ENCODE measurements at places on chromosomes 1 and 21. TPM values are rescaled to one million over a fixed set of nuclear protein-coding genes. Genes with fewer than 3 reads are reported as not detected.

DNA sequence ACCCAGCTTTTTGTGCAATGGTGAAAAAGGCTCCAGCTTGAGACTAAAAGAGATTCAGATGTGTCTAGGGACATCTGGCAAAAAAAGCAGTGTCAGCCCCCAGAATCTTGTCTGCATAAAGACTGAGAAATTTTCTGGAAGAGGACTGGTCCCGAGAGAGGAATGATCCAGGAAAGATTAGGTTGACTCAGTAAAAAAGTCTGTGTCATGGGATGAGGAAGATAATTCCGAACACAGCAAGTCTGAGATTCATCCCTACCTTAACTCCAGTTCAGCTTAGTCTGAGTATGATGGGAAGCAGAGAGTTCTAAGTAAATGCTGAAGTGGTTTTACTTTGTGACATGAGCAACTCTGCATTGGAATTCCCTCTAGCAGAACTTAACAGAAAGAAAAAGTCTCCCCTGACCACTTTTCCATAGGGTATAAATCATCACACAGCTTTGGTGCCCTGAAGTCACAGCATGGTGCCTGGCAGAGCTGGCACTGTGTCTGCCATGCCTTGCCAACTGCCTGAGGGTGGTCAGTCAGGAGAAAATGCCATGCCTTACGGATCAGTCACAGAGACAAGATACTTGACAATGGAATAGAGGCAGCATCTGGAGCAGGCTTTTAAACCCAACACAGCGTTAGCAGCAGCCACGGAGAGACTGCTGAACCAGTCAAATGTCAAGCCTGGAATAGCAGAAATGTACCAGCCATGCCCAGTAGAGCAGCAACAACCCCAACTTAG, 153.4 kb downstream of the ZC3H11B start:
- DNase-seq = no peak

DNA sequence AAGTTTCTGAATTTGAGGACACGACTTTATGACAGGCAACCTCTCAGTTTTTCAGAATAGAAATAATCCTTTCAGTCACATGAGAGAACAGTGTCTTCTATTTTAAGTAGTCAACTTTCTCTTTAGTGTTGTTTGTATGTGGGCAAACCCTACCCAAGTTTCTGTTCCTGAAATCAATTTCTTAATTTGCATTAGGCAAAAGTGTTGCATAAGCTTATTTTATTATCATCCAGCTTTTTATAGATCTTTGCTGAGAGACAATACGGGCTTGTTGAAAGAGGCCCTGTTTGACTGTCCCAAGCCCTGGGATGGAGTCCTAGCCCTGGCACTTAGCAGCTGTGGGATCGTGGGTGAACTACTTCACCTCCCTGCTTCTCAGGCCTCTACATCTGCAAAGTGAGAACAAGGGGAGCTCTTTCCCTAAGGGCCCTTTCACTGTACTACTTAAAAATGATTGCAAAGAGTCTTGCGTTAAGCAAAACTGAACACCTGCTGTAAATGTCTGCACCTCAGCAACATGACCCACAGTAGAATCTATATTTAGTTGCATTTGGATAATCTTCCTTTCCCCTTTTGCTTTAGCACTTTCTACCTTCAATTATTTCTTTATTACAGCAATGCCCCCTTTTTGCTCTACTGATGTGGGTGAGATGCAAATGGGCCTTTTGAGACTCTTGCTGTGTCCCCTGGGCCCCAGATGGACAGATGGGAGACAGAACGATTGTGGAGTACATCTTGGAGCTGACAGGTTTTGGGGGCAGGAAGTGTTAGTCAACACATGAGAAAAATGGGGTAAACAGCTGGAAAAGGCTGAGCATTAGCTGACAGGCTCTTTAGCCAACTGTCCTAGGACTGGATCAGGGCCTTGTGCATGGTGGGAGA, 41.0 kb upstream of the SCAF4 start:
- no peak for DNase-seq

GRCh38 chr1:89064632-89065031, 376 bp downstream of the GBP1 start:
- no peak for DNase-seq

- no peak for DNase-seq
Observed at GRCh38 chr1:228507961-228508652, 20.9 kb downstream of the RNF187 start.

GRCh38 chr21:38234395-38235142, 22.2 kb upstream of the KCNJ15 start:
- no peak for DNase-seq

- DNase-seq = no peak
Observed at GRCh38 chr1:65163201-65163805, 15.3 kb downstream of the AK4 start.

DNA sequence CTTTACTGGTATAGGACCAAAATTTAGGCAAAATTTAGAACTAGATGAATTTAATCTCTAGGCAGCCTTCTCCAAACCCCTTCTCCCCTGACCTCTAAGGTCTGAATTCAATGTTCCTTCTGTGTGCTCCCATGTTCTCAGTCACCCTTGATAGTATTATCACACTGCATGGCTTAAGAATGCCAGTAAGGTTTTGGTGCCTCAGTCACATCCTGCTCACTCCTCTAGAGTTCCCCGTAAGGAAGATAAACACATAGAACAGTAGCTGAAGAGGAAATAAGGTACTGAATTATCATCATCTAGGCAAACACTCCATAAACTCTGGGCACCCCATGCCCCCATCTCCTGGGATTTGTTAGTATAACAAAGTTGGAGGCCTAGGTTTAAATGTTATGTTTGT, 18.2 kb downstream of the PRRX1 start:
- no peak for DNase-seq

Gene FABP3
- 77.6 TPM for total RNA-seq

Gene KCNK1
- 11.0 TPM for total RNA-seq

Gene IGSF3
- total RNA-seq = 35.6 TPM

Data from uterus (tissue), 4 donors.